ENCODE measurements at places on chromosomes 5 and 9.

- DNase-seq: no peak
These were observed 7.8 kb upstream of the FOXI1 start for GRCh38 chr5:170097934-170098333.

DNA sequence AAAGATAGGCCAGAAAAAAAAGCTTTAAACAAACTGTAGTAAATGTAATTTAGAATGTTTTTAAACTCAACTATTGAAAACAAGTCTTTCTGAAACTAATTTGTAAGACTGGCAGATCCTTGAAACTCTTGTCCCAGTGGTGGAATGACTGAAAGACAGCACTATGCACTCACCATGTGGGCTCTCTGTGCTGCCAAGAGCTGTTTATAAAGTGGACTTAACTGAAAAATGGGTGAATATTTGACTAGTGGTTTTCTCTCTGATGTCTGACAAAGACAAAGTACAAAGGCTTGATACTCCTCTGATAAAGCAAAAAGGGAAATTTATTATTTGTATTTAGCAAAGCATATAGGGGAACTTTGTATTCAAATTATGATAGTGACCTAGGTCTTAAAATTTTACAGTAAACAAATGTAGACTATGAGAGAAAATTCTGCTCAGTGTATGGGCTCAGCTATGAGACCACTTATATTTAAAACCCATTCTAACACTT is 635.4 kb downstream of the NR2F1-AS1 start:
- DNase-seq: no peak

- DNase-seq: peak; percentile 89
These were observed at the start of gene APC for GRCh38 chr5:112737463-112738190. Gene APC (plus strand): TSS chr5:112737885. CDS start chr5:112754891, 17,006 bp downstream.

DNA sequence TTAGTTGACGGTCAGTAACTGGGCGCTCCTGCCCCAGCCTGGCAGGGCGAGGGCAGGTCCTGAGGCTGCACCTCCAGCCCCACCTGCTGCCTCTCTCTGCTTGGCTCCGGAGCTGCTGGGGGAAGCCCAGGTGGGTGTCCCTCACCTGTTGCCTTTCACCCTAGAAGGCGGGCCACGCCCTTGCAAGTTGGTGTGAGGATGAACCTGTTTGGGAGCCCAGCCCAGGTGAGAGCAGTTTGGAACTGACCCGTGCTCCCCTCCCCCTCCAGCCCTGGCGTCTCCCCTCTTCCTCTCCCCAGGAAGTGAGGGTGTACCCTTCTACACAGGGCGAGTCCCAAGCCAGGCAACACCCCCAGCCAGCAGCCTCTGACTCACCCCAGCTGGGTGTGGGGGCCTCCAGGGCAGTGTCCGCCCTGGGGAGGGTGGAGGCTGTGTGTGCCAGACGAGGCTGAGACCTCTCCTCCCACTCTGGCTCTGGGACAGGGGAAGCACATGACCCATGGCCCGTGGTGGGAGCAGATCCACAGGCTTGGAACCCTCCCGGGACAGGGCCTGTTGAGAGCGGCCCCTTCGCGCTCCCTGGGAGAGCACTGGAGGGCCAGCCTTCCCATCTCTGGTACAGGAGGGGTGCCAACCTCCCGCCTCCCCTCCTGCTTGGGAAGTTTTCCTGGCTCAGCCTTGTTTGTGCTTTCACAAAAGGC is 10.4 kb downstream of the LRRC8A start:
- peak; percentile 73 for DNase-seq

DNA sequence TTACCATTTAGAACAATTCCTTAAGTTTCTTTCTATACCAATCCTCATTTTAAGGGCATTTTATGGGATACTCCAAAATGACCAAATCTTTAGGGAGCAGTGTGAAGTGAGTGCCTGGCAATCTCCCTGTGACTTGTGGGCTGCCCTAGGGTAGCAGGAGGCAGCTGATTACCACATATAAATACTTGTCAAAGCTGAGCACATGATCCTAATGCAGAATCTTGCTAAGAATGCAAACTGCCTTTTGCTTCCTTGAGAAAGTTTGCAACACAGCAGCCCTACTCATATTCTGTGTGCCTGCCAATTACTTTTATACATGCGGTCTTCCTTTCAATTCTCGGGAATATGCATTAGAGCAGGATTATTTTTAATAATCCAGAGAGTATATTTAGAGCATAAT is 18.2 kb upstream of the NREP start:
- DNase-seq: peak; percentile 50

Measured in fibroblast of skin of right quadriceps (primary cell).